NB4 (cell line): ENCODE measurements at places on chromosomes 4 and X.
A peak's percentile ranks its signal among the peaks of the same experiment; 100 is the strongest.

- peak; percentile 55 for DNase-seq
These were observed 70.0 kb upstream of the FAM241A start for GRCh38 chr4:112075129-112075753.

DNA sequence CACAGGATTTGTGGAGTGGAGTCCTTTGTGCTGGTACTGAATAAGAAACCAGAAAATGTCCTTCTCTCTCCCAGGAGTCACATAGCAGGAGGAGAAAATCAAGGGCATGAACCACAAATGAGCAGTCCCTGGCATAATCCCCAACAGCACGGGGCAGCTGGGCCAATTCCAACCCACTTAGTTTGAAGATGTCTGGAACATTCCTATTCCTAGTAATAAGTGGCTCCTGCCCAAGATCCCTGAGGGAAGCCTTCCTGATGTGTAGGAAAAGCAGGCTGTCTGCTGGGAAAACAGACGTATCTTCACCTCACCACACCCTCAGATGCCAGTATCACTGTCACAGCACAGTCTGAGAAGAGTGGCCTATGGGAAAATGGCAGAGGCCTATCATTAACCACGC lies 182.8 kb upstream of the MAP3K15 start:
- DNase-seq = no peak

DNA sequence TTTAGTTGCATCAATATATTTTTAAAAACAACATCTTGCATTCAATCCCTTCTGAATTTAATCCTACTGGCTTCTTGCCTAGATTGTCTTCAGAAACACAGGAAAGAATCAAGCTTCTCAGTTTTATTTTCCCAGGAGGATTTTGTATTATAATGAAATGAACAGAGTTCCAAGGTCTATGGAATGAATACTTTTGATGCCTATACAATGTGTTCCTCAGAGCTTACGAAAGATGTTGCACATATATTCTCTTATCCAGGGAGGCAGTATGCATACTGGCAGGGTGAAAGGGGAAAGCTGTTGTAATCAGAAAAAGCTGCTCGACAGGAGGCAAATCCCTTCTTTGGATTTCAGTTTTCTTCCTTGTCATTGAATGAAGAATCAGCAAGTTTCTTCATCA lies 8.8 kb downstream of the TMPRSS11D start:
- no peak for DNase-seq

- no peak for DNase-seq
These were observed 34.5 kb downstream of the GALNTL6 start for GRCh38 chr4:171847751-171848150.

DNA sequence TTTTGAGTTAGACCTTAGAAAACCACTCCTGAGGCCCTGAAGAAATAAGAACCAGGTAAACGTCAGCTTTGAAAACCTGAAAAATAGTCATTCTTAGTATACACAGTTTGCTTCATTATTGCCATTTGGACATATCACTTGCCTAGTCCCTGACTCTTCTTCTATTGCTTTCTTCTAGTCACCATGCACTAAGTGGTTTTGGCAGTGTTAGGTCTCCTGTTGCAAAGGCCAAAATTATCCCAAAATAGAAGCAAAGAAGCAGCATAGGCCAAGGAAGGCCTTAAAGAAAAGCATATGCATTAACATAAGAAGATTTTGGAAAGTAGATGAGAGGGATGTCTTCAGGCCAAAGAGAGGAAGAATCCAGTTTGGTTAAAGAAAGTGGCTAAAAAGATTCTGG lies 24.1 kb upstream of the SMPX start:
- no peak for DNase-seq

- peak; percentile 71 for DNase-seq
These were observed 90.3 kb downstream of the COMMD8 start for GRCh38 chr4:47373174-47373573.

DNA sequence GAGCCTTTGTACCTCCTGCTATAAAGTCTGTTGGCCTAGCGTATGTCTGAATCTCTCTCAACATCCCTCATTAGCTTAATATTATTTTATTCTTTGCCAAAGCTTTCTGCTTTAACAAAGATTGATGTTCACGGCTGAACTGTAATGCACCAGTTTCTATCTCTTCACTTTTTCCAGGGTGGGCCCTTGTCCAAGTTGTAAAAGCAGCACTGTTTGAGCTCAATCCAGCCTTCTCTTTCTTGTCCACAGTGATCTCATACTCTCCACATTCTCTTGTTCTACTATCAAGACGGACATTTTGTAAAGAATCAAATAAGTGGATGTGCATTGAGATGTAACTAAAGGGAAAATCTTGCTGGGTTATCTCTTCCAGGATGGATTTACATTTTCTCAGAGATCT lies 34.4 kb upstream of the RTL3 start:
- DNase-seq = no peak

DNA sequence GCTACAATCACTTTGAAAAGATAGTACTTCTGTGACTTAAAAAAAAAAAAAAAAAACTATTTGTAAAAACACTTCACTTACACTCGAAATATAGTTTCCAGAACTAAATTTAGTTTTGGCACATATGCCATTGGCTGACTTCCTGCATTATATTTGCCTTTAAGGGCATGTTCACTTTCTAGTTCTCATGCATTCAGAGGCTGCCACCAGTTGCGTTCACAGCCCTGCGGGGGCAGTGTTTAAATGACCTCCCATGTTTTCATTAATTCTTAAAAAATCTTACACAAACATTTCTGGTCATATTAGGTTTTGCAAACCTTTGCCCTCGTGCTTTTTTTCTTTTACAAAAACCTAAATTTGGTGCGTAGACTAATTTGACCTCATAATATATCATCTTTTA lies 12.4 kb upstream of the ARHGAP6 start:
- DNase-seq = peak; percentile 1

DNA sequence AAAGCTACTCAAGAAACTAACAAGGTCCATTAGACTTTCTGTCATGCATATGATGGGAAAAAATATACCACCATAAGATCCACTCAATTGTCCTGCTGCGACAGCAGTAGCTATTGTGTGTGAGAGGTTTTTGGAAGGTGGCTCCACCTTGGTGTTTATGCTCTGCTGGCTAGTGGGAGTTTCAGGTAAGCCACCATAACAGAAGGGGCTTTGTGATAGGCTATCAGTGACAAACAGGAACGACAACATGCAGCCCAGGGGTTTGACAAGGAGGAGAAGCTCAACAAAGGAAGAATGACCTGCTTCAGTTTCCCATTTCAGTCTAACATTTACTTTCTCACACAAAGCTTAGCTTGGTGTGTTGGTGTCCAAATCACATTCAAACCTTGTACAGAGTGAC lies 182.6 kb downstream of the ATOH1 start:
- no peak for DNase-seq

GRCh38 chrX:116272322-116272721 lies 101.8 kb downstream of the AGTR2 start:
- DNase-seq = no peak

- peak; percentile 51 for DNase-seq
These were observed 26.8 kb downstream of the SH3KBP1 start for GRCh38 chrX:19860571-19860970.

DNA sequence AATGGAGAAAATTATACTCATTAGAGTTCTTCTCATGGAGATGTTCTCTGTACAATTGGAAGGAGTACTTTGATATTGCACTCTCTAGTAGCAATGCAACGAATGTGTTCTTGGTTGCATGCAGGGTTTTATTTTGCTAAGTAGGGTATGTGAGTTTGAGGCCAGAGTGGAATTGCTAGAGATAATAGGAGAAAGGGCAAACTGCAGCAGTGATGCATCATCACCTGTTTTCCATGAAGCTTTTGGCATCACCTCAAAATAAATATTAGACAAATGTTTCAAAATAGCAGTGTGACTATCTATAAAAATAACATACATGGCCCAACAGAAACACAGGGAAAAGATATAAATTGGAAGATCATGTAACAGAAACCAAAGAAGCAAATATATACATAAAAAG lies 93.3 kb downstream of the TIGD2 start:
- DNase-seq = no peak
